ENCODE measurements at places on chromosomes 11 and 22.

- DNase-seq = no peak
Observed at GRCh38 chr22:36239150-36239400, 252 bp downstream of the APOL2 start.

DNA sequence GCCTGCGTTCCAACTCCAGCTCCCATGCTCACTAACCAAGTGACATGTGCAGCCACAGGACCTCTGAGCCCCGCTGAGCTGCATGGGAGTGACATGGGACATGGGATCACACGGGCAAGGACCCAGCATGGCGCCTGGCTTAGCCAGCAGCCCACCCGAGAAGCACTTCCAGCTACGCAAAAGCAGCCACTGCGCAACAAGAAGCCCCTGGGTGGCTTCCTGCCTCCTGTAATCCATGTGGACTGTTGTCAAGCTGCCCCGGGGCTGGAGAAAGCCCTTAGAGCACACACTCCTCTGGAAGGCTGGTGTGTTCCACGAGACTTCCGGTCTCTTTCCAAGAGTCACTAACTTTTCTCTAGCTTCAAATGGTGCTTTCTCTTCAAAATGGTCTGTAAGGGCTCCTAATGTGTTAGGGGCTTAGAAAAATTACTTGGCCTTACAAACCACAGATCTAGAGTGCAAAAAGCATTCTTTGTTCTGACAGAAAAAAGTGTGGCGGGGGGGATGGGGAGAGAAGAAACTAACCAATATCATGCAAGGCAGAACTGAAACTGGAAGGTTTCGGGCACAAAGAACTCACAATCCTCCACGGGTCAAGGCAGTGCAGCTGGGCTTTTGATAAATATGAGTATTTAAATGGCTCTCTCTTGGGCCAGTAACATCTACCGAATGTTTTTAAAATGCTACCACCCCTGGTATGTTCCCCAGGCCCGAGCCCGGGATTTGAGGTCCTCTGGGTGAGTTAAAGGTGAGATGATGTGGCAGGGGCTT is 5.5 kb downstream of the C11orf24 start:
- no peak for DNase-seq

DNA sequence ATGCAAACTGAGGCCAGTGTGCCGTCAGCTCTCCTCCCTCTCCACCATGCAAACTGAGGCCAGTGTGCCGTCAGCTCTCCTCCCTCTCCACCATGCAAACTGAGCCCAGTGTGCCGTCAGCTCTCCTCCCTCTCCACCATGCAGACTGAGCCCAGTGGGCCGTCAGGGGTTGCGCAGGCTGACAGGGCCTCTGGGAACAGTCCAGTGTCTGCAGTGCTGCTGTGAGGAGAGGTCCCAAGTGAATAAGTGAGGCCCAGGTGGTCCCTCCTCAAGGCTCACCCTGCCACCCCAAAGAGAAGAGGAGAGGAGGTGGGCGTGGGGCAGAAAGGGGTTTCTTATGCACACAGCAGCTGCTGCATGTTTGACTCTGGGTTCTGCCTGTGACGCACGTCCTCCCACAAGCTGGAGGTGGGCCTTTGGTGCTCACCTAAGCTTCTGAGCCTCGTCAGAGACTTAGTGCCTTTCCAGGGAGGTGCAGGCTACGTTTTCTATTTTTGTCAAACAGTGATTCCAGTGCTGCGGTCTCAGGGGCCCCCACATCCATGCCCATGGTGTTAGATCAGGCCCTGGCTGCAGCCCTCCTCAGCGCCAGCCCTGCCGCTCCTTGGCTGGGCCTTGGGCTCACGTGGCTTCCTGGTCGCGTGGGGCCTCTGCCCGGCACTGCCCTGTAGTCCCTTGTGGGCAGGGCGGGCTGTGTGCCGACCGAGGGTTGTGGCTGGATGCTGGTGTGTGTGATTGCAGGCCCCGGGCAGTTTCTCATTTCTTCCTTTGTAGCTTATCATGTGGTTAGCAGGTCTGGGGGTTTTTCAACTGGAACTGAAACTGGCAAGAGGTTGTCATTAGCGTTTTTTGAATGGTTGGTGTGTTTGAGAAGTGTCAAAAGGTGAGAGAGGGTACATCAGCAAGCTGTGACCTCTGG is 7.1 kb downstream of the TPCN2 start:
- DNase-seq = peak; percentile 14

GRCh38 chr22:32589007-32589406 is 114.4 kb downstream of the FBXO7 start:
- no peak for DNase-seq

DNA sequence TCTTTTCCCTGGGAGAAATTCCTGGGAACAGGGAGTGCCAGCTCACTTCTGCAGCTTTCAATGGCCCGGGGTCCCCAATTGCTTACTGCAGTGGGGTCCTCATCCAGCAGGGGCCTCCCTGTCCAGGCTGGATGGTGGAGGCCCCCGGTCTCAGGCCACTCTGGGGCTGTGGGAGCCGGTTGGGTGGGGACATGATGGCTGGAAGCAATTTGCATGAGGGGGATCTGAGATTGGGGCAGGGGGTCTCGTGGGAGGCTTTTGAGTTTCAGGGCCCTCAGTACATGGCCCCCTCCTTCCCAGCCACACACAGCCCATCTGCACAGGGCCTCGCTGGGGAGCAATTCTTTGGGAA is 25.2 kb downstream of the MRGPRD start:
- no peak for DNase-seq

DNA sequence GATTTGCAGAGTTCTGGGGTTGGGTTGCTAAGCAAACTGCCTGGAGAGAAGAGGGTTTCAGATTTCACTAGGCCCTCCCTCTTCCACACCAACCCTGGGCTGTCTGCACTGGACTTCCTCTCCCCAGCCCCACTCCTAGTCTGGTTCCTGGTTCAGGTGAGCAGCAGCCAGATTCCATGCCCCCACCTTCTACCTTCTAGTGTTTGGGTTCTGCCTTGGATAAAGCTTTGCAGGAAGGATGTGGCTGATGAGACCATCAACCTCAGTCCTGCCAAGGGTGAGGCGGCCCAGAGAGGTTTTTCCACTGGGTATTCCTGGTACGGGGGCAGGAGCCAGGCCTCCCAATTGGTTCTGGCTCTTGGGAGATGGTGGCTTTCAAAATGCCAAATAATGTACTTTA is 68.3 kb downstream of the BCR start:
- DNase-seq = no peak

DNA sequence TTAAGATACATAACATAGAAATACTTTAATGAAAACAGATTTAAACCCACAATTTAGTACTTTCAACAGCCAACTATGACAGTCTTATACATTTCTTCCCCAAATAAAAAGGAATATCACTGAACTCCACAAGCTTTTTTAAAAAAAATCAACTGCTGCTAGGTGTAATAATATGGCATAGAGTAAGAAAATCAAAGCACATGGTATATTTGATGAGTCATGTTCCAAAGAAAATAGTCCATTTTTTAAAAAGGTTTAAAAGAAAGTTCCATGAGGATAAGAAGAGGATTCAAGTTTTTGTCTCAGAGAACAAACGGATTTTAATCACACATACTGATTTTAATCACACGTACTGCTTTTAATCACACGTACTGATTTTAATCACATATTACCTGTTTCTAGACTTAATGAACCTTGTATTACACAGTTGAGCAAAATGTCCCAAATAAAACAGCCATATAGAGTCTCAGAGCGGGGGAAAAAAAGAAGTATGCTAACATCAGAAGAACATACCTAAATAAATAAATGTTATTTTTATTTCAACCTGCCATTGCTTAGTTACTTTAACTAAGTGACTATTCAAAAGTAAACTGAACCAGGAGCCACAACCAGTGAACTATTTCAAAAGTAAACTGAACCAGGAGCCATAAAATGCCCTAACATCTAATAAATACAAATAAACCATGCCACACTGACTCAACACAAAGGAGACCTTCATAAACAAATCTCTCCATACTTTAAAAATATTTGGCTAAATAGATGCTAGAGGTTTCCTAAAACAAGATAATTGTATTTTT is 198.4 kb downstream of the SBF2 start:
- DNase-seq = no peak

GRCh38 chr11:33668468-33668825 is 32.2 kb downstream of the C11orf91 start:
- DNase-seq = no peak

- no peak for DNase-seq
Observed at GRCh38 chr11:116428638-116428975, 344.2 kb downstream of the BUD13 start.

DNA sequence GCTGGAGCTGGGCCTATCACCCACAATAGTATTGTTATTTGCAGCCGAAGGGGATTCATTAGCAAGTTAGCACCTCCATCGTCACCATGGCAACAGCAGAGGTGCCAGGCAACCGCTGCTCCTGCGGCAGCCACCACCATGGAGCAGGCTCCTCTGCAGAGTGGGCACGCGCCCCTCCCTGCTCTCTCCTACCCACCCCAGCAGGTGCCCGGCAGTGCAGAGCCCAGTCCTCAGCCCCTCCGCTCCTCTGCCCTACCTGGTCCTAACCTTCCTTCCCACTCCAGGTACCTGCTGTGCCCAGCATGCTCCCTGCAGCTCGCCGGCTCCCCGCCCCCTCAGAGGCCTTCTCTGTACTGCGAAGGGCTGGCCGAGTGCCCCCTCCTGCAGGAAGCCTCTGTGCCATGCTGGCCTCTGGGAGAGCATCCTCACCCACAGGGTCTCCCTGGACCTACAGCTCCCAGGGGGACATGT is 3.6 kb downstream of the DUSP8 start:
- DNase-seq = peak; percentile 74

- no peak for DNase-seq
Observed at GRCh38 chr22:31569126-31569525, 72.8 kb downstream of the SFI1 start.

Measured in CD4-positive, alpha-beta T cell treated with Interleukin-2 at 100 ng/mL for 4 hours (primary cell).